Spleen (tissue), 13 donors: ENCODE measurements at places on chromosomes 5 and 9. TPM values are rescaled to one million over a fixed set of nuclear protein-coding genes. Genes with fewer than 3 reads are reported as not detected.

The OLFM1 gene
- total RNA-seq = 47.1 TPM

The PCDHGA5 gene
- total RNA-seq = 3.1 TPM

The DELE1 gene
- total RNA-seq = 101 TPM

The C9orf153 gene
- total RNA-seq = 0.51 TPM

The PDE8B gene
- 1.6 TPM for total RNA-seq

The SLC34A1 gene
- total RNA-seq = 0.19 TPM

The SMIM27 gene
- total RNA-seq = 11.4 TPM

The SLC6A3 gene
- not detected for total RNA-seq

The SPATA31D4 gene
- not detected for total RNA-seq

The TMEM215 gene
- not detected for total RNA-seq

The TRAF2 gene
- total RNA-seq = 35.3 TPM

The OMD gene
- not detected for total RNA-seq

The NACC2 gene
- 34.9 TPM for total RNA-seq

The NEURL1B gene
- total RNA-seq = 0.85 TPM

The SYNPO gene
- total RNA-seq = 45.6 TPM

The SPATA31C1 gene
- not detected for total RNA-seq

The TMEM245 gene
- 60.5 TPM for total RNA-seq

The PCDHGB7 gene
- total RNA-seq = 6.0 TPM

The SPINK6 gene
- total RNA-seq = not detected

The HK3 gene
- 369 TPM for total RNA-seq

The NFIL3 gene
- total RNA-seq = 21.1 TPM

The SIMC1 gene
- total RNA-seq = 32.2 TPM

The C1QTNF2 gene
- total RNA-seq = 0.46 TPM

The SLC23A1 gene
- 0.63 TPM for total RNA-seq

The WNK2 gene
- total RNA-seq = 8.7 TPM

The TAF1L gene
- total RNA-seq = 0.07 TPM

The C9 gene
- not detected for total RNA-seq

The CCNG1 gene
- 108 TPM for total RNA-seq

The ROR2 gene
- total RNA-seq = 5.2 TPM

The CNTNAP3B gene
- total RNA-seq = 13.7 TPM

The TMEM174 gene
- not detected for total RNA-seq

The UBLCP1 gene
- total RNA-seq = 31.5 TPM

The IFNA2 gene
- total RNA-seq = not detected

The LMNB1 gene
- total RNA-seq = 39.6 TPM

The ORM2 gene
- 0.57 TPM for total RNA-seq

The SCGB3A2 gene
- not detected for total RNA-seq

The SLC36A3 gene
- total RNA-seq = not detected

The TMEM252 gene
- 0.85 TPM for total RNA-seq

The RNF183 gene
- total RNA-seq = not detected

The FXN gene
- total RNA-seq = 19.5 TPM

The DDX4 gene
- not detected for total RNA-seq

The FOXD4L4 gene
- total RNA-seq = 1.2 TPM

The PCDHA9 gene
- 0.17 TPM for total RNA-seq

The C6 gene
- not detected for total RNA-seq

The PCDHB2 gene
- 1.6 TPM for total RNA-seq

The CTXN3 gene
- total RNA-seq = not detected

The MYOT gene
- total RNA-seq = not detected

The GLDC gene
- total RNA-seq = 0.60 TPM

The NTRK2 gene
- 7.3 TPM for total RNA-seq
